NCI-H2029 (cell line): ENCODE measurements at places on chromosomes 6 and 20.

DNA sequence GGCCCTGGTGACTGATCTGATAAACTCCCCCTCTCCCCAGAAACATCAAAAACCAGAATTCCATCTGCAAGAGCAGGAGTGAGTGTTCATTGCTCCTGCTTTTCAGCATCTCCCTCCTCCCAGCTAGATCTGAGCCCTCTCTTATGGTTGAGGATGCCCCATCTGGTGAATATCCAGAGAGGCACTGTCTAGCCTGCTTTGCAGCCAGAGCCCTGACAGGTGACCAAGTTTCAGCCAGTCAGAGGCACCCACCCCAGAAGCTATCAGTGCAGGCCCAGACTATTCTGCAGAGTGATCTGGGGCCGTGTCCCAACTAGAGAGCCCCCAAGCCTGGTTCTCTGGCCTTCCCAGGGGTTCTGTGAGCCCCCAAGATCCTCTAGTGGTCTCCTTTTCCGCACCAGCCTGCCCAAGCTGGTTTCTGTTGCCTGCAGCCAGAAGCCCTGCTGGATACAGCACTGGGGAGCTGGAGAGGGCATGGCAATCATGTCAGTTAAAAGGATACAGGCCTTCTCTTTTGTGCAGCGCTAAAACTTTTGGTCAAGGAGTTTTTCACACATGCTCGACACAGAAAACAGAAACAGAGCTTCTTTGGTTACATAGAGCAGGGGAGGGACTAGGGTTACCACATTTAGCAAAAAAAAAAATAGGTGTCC, 6.6 kb upstream of the BMP7 start:
- DNase-seq = no peak

- DNase-seq = no peak
Measured at GRCh38 chr6:100862063-100862462, 19.1 kb downstream of the ASCC3 start.

DNA sequence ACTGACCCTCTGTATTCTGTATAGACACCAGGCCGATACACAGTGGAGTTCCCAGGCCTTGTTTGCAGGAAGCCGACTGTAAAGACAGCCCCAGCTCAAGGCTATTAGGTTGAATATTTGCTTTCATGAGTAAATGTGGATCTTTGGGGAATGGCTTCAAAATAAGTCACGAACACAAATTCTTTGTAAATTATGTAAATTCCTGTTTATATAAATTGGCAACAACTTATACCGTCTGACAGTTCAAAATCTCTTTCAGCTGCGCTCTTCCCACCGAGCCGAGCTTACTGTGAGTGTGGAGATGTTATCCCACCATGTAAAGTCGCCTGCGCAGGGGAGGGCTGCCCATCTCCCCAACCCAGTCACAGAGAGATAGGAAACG, 24.7 kb downstream of the EDN3 start:
- DNase-seq = no peak

DNA sequence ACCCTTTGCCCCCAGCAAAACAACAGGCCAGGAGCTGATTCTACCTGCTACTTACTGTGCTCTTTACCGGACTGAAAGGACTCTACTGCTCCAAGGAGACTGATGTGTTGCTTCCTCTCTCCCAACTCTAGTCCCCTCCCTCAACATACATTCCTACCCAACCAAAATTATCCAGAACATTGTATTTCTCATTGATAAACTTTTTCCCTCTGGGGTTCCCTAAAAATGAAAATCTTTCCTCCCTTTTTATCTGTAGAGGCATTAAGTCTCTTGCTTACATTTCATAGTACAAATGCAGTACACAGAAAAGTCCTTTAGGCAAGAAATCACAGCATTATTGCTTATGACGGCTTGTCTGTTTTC, 940 bp upstream of the HS3ST5 start:
- DNase-seq = no peak

- DNase-seq = peak; percentile 66
Measured at GRCh38 chr6:21915707-21916260, 322.2 kb downstream of the SOX4 start.

- DNase-seq = peak; percentile 80
Measured at GRCh38 chr6:33860706-33861474, 57.1 kb upstream of the MLN start.

GRCh38 chr6:50818673-50819072, at the start of gene TFAP2B:
Gene TFAP2B, plus strand, starts transcription at chr6:50818871. Its CDS starts 21 bp downstream, at chr6:50818892.
- DNase-seq = no peak

DNA sequence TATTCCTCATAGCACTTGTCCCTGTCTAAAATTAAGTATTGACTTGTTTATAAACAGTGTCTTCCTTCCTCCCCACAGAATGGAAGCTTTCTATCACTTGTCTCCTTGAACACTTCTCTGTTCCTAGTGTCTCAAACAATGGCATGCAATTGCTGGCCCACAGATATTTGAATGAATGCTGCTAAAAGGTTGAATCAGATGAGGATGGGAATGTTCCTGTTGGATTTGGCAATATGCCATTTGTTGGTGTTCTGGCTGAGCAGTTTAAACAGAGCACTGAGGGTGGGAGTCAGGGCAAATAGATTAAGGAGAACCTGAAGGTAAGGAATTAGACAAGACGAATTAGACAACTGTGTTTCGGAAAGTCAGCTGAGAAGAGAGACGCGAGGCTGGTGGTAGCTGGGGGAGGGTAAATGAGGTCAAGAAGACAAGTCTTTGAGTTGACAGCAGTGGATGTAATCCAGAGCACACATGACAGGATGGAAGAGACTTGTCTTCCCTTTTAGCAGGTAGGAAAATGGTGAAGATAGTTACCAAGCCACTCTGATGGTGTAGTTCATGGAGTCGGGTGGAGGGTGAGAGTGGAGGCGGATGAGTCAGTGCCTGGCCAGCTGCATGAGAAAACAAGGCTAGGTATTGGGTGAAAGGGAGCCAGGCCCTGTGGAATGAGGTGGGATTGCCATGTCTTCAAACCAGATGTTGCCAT, 58.3 kb upstream of the GNRH2 start:
- peak; percentile 19 for DNase-seq

DNA sequence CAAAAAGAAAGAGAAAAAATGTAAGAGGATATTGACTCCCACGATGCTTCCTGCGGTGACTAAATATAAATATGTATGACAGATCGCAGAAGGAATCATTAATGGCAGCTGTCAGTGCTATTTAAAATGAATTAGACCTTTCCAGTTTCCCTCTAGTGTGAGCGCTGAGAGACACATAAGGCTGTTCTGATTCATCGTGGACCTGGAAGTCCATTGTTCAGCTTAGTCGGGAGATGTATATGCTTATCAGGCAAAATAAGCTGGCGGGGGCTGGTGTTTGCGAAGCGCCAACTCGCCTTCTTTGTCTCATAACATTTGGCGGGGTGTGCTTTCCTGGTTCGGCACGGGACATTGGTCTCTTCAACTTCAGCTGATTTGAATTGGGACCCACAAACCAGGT, 95.4 kb downstream of the CDH4 start:
- DNase-seq = no peak

- no peak for DNase-seq
Measured at GRCh38 chr20:54290636-54291035, 82.7 kb downstream of the PFDN4 start.

- DNase-seq = no peak
Measured at GRCh38 chr6:135004399-135004798, 50.2 kb downstream of the HBS1L start.

DNA sequence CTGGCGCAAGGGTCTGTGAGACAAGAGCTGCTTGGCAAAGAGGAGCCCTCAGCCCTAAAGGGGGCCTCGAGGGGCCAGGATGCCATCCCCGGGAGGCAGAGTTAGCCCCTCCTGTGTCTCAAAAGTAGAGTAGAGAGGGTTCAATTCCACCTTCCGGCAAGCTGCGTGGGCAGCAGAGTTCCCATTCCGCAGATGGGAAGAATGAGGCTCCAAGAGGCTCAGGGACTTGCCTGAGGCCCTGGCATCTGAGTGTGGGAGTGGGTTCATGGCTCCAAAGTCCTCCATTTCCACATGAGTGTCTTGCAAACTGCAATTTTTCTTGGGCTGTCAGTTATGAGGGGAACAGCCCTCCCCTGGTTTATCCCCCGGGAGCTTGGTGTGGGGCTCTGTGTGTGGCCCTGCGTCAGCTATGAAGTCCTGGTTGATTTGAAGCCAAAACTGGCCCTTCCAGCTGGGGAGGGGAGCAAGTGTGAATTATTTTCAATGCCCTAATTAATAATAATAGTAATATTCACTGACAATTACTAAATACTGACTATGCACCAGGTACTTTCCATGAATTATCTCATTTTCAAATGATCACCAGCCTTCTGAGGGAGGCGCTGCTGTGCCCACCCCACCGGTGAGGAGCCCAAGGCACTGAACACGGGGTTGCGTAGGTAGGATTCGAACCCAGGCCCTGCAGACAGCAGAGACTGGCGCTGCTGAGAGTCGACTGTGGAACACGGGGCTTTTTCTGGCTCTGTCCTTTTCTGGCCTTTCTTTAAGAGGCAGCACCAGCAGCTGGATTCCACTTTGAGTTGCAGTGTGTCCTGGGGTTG, 153.0 kb upstream of the PTPN1 start:
- no peak for DNase-seq

DNA sequence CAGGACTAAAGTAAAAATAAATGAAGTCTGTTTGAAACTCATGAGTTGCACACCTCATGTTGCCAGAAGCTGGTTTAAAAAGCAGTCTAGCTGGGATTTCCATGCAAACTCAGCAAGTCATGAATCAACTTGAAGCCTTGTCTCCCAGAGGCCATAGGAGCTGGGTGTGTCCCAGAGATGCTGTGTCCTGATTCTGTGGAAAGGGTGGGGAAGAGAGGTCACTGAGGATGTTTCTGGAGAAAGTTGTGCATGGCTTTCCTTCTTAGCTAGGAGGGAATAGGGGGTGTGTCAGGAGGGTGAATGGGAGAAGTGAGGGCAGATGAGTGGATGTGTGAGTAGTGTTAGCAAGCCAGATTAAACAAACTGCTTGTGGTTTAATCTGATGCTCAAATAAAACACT, 111.3 kb downstream of the ADAT2 start:
- no peak for DNase-seq

GRCh38 chr6:6694368-6694780, 105.9 kb downstream of the LY86 start:
- DNase-seq = no peak
